SIG-M5 (cell line): ENCODE measurements at places on chromosomes 4 and X.

DNA sequence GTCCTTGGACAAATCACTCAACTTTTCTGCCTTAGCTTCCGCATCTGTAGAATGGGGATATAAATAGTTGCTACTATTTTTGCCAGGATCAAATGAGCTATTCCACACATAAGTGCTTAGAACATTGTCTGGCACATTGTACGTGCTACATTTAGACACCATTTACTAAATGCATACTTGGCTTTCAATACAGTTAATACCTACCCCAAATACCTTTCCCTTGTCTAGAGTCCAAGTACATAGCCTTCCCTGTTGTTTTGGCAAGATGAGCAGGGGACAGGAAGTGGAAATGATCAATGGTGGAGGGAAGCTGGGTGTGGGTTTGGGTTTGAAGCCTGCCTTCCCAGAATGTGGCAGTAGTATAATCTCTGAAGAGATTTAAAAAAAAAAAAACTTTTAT is 82.0 kb downstream of the CHRDL1 start:
- no peak for DNase-seq

DNA sequence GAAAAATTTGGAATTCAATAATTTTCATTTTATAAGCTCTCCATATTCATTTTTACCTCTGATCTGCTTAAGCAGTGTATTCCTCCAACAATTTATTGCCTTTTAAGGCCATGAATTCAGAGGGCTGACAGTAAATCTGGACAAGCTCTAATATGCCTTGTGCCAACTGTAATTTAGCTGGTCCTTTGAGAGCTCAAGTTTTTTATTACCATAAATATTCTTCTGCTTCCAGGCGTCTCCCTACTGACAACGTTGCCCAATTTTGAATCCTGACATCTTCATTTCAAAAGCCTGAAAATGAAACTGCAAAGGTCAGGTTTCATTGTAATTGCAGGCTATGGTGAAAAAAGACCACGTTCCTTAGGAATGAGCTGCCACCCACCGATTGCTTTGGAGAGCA is 95.8 kb upstream of the GEMIN8 start:
- no peak for DNase-seq

DNA sequence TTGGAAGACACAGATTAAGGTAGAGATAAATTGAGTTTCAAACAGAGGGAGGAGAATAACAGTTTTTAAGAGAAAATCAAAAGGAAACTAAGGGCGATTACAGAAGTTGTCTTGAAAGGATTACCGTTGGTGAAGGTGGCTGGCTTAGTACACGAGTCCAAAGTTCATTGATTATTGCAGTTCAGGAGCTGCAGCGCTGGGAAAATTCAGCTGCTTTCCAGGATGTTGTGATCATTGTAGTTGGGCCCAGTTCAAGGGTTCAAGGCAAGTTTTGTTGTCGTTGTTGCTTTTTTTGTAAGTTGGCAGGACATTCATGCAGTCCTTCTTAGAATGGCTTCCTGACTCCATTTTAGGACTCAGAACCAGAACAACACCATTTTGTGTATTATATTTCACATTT is 461.7 kb downstream of the RAPGEF2 start:
- no peak for DNase-seq

DNA sequence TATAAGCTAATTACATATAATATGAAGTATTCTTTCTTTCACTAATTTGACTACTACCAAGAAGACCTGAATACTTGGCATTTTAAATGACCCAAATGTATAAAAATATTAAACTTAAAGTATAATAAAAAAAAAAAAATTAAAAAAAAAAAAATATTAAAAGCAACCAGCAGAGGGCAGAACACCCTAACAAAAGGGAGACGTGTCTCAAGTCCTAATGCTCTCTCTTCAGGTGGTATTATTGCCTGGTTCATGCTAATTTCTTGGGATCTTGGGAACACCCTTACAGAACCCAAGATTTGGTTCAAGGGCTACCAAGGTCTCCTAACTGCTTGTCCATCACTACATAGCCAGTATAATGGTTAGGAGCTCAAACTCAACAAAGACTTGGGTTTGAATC is 754.8 kb downstream of the RAB28 start:
- no peak for DNase-seq

- DNase-seq: no peak
Observed at GRCh38 chr4:105996845-105997244, 101.6 kb downstream of the NPNT start.
